Activated CD4-positive, alpha-beta T cell treated with anti-CD3 and anti-CD28 coated beads for 36 hours (primary cell): ENCODE measurements at places on chromosomes 16 and 17.

DNA sequence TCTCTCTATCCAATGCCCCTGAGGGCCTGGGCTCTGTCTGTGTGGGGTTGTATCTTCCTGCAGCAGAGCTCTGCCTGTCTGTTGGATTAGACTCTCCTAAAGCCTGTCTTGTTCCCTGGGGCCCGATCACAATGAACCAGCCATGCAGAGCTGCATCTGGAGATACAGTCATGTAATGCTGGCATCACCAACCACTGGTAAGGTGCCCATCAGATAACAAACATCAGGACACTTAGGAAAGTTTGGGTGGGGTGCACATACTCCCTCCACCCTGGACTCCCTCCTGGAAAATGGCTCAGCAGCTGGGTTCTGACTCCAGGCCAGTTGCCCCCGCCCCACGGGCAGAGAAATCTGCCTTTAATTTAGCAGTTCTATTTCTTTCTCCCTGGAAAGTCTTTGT is 61.3 kb upstream of the BRD7 start:
- DNase-seq = no peak

GRCh38 chr17:81248649-81249048 is 9.5 kb downstream of the NDUFAF8 start:
- DNase-seq = no peak

DNA sequence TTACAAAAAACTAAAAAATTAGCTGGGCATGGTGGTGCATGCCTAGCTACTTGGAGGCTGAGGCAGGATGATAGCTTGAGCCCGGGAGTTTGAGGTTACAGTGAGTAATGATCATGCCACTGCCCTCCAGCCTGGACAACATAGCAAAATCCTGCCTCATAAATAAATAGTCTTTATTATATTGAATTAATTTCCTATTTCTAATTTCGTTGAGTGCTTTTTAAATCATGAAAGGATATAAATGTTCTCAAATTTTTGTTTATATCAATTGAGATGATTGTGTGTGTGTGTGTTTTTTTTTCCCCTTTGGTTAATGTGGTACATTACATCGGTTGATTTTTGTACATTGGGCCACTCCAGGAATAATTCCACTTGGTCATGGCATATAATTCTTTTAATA is 32.0 kb upstream of the AQP8 start:
- DNase-seq = no peak

DNA sequence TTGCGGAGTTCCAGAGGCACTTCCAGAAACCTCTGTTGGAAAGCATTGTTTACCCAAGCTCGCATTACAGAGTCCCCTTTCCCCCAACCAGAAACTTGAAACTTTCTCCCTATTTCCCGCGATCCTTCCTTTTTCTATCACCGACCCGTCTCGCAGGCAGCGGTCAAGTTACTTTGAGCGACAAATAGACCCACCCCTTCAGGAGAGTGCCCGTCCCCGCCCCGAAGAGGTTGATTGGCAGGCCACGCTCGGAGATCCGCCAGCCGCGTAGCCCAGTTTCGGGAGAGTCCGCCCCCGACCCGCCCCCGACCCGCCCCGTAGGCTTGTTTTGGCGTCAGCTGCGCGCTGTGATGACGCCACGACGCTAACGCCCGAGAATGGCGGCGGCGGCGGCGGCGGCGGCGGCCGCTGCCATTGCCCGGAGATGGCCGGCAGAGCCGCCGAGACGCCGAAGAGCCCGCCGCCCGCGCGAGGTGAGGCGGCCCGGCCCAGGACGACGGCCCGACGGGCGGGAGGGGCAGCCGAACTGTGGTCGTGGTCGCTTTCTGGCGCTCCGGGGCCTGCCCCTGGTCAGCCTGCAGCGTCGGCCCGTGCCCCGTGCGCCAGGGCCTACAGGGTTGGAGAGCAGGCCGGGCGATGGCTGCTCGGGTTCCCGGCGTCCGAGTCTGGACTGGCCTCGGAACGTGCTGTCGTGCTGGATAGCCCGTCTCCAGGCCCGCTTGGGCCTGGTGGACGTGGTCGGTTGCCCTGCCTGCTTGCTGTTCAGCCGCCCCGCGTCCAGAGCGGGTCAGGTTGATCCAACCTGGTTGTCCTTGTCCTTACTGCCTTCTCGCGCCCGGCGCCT is at the start of gene PSKH1:
Gene PSKH1, plus strand, starts transcription at position 356 of the 844 bp plus-strand sequence. CDS start 15,496 bp downstream, outside the sequence.
- peak; percentile 97 for DNase-seq

DNA sequence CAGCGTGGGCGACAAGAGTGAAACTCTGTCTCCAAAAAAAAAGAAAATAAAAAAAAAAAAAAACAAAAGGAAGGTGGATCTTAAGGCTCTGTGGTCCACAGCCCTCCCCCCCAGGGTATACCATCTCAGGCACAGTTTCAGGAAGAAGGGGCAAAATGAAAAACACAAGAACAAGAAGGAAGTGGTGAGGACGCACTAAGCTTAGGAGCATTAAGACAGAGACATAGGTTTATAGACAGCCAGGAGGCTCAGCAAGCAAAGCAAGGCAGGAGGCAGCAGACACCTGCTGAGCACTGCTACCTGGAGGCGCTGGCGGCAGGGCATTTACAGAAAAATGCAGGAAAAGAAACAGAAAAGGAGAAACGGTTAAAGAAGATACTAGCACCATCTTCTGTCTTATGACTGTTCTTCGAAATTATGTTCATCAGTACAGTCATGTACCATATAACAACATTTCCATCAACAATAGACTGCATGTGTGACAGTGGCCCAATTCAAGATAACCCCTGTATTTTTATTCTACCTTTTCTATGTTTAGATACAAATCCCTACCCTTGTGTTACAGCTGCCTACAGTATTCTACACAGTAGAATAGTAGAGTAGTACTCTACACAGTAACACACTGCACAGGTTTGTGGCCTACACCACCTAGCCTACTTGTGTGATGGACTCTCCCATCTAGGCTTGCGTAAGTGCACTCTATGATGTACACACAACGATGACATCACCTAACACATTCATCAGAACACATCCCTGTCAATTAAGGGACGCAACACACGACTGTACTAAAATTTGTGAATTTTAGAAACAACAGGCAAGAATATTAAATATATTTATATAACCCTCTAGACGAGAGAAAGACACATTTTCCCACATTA is 62.5 kb downstream of the XPO6 start:
- DNase-seq = peak; percentile 42

DNA sequence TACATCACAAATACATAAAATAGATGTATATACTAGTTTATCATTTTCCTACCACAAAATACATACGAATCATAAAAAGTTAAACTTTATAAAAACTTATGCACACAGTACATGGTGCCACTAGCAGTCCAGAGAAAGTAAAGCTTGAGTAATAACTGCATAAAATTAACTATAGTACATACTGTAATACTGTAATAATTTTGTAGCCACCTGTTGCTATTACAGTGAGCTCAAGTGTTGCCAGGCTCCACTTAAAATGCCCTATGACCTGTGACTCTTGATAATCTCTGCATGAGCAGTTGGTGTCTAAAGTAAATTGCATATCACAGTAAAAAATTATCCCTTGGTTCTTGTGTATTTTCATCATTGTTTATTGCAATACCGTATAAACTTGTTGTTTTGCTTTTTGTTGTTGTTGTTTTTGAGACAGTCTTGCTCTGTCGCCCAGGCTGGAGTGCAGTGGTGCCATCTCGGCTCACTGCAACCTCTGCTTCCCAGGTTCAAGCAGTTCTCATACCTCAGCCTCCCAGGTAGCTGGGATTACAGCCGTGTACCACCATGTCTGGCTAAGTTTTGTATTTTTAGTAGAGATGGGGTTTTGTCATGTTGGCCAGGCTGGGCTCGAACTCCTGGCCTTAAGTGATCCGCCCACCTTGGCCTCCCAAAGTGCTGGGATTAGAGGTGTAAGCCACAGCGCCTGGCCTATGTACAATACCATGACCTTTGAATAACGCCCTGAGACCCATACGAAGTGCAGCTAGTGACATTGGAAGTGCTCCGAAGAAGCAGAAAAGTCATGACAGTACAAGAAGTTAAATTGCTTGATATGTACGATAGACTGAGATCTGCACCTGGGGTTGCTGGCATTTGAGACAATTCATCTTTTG is 6.6 kb downstream of the LUC7L3 start:
- DNase-seq = no peak

GRCh38 chr17:47643116-47643515 is 6.6 kb upstream of the KPNB1 start:
- DNase-seq = no peak

DNA sequence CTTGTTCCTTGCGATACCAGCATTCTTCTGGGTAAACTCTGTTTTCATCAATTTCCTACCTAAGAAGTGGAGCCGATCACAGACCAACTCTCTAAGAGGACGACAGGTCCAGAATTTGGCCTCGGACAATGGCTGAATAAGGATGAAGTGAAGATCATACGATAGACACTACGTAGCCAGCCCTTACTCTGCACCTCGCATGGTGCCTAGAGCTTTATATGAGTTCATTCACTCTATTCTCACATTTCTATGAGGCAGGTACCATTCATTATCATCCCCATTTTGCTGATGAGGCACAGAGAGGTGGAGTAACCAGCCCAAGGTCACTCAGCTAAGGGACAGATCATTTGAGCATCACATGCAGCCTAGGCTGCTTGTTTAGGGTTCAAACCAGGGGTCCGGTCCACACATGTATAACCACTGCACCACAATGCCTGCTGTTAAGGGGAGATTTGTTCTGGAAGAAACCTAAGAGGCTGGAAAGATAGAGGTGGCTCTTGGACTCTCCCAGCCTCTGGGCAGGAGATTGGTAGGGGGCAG is 78.6 kb downstream of the MYH11 start:
- no peak for DNase-seq

DNA sequence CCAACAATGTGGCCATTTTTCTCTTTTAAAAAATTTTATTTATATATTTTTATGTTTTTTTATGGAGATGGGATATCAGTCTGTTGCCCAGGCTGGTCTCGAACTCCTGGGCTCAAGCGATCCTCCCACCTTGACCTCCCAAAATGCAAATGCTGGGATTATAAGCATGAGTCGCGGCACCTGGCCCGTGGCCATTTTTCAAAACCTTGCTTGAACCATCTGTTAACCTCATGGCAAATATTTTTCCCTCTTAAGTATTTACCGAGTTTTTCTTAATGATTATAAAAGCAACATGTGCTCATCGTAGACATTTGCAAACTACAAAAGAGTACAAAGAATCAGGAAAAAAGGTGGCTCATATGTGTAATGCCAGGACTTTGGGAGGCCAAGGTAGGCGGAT is 127.6 kb downstream of the ABCC6 start:
- no peak for DNase-seq

GRCh38 chr17:39183045-39183444 is 14.4 kb downstream of the CACNB1 start:
- DNase-seq = no peak
